A673 (cell line): ENCODE measurements at places on chromosomes 16 and 17. TPM values are rescaled to one million over a fixed set of nuclear protein-coding genes. Genes with fewer than 3 reads are reported as not detected.

The EVPLL gene
- total RNA-seq, result not detected in 2 replicates

GRCh38 chr17:80754846-80755245, 210.2 kb downstream of the RPTOR start:
- DNase-seq, result no peak
- H3K27me3 ChIP-seq, result no peaks in the 10 kb centered on the region
- H3K27ac ChIP-seq, result no peak overlapping the region
- no peaks in the 10 kb centered on the region for H3K4me1 ChIP-seq

GRCh38 chr17:43439041-43439440, 40.2 kb downstream of the ARL4D start:
- no peak for DNase-seq
- H3K36me3 ChIP-seq, result no peaks in the 10 kb centered on the region
- H3K27ac ChIP-seq, result no peak overlapping the region
- H3K27me3 ChIP-seq, result no peaks in the 10 kb centered on the region
- no peak overlapping the region for H3K4me3 ChIP-seq

GRCh38 chr16:68529931-68530701, 9.0 kb upstream of the ZFP90 start:
- H3K4me1 ChIP-seq, result peaks cover 8% of the 10 kb centered on the region
- peak overlapping the region; percentile 66 for H3K27ac ChIP-seq
- H3K27me3 ChIP-seq, result no peaks in the 10 kb centered on the region
- peak; percentile 95 for DNase-seq

GRCh38 chr16:59684911-59685310, 950.8 kb upstream of the GOT2 start:
- no peak for DNase-seq
- H3K4me3 ChIP-seq, result no peak overlapping the region
- H3K36me3 ChIP-seq, result no peaks in the 10 kb centered on the region
- H3K4me1 ChIP-seq, result no peaks in the 10 kb centered on the region

DNA sequence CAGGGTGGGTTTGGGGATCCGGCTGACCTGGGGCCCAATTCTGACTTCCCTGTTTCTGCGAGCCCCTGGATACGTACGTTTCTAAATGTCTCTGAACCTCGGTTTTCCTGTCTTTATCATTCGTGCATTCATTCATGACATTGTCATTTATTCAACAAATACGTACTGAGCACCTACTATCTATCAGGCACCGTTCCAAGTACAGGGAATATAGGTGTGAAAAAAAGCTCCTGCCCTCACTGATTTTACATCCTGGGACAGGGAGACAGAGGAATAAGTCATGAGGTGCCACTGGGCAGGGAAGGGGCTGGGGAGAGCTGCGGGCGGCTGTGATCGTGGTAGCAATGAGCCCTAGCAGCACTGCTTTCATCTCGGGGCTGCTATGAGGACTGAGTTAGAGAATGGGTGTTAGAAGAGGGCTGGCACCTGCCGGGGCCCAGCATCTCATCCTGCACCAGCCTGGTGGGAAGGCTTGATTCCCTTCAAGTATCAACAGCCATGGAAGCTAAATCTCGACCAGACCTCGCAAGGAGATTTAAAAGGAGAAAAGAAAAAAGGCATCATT, 88.3 kb upstream of the DNAH17 start:
- no peaks in the 10 kb centered on the region for H3K36me3 ChIP-seq
- H3K4me3 ChIP-seq, result no peak overlapping the region
- no peaks in the 10 kb centered on the region for H3K27me3 ChIP-seq
- H3K4me1 ChIP-seq, result no peaks in the 10 kb centered on the region
- no peak for DNase-seq
